NCI-H1930 (cell line): ENCODE measurements at places on chromosomes 6 and 20.
A peak's percentile ranks its signal among the peaks of the same experiment; 100 is the strongest.

DNA sequence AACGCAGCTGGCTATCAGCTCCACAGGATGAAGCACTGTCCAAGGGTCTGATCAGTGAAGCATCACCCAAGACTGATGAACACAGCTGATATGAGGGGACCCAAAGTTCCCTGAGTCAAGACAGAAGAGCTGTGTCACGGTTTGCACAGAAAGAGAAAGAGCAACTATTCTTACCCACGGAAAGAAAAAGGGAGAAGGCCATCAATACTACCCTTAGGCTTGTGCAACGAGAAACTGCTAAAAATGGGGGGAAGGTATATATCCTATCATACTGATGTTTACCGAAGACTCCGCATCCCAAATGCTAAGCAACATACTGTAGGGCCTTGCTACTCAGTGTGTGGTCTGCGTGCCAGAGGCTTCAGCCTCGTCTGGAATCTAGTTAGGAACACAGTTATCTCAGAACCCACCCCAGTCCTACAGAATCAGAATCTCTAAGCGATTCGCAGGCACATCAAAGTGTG lies 665 bp downstream of the FASTKD5 start:
- DNase-seq = no peak

DNA sequence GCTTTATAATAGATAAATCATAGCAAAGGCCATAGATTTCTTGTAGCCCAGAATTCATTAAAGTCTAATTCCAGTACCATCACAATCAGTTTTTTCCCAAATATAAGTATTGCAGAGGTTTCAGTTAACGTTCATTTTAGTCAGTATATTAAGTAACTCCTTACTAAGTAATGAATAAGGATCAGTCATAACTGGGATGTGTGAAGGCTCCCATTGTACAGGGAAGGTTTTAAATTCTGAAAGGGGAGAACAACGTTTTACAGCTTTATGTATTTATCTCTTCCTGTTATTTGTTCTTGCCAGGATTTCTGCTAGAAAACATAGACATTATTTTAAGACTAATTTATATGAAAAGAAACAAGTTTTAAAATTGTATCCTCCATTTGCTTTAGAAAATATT lies 215.5 kb upstream of the LAMP5 start:
- DNase-seq = no peak

DNA sequence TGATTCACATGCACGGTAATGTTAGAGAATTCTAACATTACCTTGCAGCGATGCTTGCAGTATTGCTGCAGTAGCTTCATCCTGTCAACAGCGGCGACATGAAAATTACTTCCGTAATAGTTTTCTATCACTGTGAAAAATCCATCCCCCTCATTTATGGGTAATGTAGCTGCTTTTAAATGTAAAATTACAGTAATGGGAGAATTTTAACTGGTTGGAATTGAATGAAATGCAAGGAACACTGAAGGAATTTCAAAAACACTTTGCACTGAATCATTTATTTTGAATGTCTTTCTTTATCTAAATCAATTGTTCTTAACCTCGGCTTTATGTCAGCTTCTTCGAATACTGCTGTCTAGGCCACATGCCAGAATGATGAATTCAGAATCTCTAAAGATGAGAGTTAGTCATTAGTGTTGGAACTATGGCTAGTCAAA lies 102.4 kb upstream of the HIVEP1 start:
- no peak for DNase-seq

- no peak for DNase-seq
Observed at GRCh38 chr6:3324262-3324942, 65.7 kb downstream of the PSMG4 start.

DNA sequence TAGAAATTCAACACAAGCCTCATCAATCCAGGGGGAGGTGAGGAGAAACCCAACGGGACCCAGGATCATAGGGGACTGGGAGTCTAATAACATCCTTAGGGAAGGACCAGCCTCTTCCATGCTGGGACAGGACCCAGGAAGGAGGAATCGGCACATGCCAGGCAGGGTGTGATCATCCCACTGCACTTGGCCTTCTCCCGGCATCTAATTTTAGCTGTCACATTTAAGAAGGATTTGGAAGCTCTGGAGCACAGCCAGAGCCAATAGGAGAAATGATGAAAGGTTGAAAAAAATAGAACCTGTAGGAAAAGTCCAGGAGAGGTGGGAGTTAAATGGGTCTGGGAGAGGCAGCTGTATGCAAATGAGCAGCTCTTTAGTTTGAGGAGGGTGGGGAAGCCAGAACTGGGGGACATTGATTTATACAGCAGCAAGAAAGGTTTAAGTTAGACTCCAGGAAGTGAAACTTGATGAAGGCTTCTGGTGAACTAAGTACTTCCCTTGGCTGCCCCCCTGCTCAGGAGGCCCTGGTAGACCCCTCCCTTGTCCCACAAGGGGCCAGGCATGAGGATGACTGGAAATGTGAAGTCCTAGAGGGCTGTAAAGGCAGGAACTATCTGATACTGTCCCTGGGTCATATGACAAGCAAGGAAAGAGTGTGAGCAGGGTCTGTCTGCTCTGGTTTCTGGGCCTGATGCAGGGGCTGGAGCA lies 260.3 kb downstream of the LRFN2 start:
- DNase-seq = no peak

- no peak for DNase-seq
Observed at GRCh38 chr6:85580878-85581267, 12.8 kb downstream of the SNX14 start.

DNA sequence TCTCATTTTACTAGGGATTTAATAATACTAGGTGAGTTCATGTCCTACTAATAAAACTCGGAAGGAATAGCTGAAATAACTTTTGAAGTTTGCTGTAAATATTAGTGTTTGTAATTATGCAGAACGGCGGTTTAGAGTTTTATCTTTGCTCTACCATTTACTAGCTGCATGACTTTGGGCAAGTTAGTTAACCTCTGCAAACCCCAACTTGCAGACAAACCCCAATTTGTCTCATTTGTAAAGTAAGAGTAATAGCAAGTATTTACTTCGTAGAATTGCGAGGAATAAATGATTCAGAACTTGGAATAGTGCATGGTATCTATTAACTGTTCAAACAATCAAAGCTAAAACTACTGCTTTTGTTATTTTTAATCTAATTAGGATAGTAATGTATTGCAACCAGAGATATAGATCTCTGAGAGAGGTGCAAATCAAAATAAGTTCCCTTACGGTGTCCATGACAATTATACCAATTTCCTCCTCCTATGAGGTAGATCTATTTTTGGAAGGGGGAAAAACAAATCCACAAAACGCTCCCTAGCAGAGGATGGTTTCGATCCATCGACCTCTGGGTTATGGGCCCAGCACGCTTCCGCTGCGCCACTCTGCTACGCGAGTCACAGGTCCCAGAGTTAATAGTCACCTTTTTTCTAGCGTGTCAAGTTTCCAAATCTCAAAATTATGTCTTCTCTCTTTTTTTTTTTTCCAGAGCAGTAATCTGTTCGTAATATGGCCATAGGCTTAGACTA lies 35.1 kb upstream of the BTN3A2 start:
- peak; percentile 48 for DNase-seq

- DNase-seq = no peak
Observed at GRCh38 chr20:44024820-44025580, 110.3 kb downstream of the TOX2 start.

- DNase-seq = no peak
Observed at GRCh38 chr6:157126183-157127098, 196.9 kb downstream of the TMEM242 start.

- DNase-seq = peak; percentile 9
Observed at GRCh38 chr20:11734431-11734830, 183.3 kb upstream of the BTBD3 start.

- no peak for DNase-seq
Observed at GRCh38 chr20:20501128-20501527, 133.2 kb downstream of the INSM1 start.

GRCh38 chr6:18663011-18663410 lies 275.9 kb downstream of the RNF144B start:
- DNase-seq = peak; percentile 72

- DNase-seq = no peak
Observed at GRCh38 chr6:112298816-112299281, 44.5 kb upstream of the LAMA4 start.

- DNase-seq = no peak
Observed at GRCh38 chr20:10910535-10911178, 236.9 kb upstream of the JAG1 start.

DNA sequence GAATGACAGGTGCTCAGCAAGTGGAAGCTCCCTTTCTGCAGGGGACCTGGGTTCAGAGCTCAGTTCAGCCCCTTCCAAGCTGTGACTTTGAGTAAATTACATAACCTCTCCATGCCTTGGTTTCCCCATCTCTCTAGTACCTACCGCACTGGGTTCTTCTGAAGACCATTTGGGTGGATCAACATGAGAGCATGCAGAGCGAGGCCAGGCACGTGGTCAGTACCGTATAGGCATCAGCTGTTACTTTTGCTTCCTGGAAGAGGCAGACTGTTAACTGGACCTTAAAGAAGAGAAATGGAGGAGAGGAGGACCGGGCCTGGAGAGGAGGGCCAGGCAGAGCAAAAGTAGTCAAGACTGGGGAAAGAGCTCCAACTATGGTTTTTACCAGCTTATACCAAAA lies 1.7 kb upstream of the MYLK2 start:
- no peak for DNase-seq
